Fibroblast of upper back skin (primary cell): ENCODE measurements at places on chromosomes 1 and 21.
A peak's percentile ranks its signal among the peaks of the same experiment; 100 is the strongest.

DNA sequence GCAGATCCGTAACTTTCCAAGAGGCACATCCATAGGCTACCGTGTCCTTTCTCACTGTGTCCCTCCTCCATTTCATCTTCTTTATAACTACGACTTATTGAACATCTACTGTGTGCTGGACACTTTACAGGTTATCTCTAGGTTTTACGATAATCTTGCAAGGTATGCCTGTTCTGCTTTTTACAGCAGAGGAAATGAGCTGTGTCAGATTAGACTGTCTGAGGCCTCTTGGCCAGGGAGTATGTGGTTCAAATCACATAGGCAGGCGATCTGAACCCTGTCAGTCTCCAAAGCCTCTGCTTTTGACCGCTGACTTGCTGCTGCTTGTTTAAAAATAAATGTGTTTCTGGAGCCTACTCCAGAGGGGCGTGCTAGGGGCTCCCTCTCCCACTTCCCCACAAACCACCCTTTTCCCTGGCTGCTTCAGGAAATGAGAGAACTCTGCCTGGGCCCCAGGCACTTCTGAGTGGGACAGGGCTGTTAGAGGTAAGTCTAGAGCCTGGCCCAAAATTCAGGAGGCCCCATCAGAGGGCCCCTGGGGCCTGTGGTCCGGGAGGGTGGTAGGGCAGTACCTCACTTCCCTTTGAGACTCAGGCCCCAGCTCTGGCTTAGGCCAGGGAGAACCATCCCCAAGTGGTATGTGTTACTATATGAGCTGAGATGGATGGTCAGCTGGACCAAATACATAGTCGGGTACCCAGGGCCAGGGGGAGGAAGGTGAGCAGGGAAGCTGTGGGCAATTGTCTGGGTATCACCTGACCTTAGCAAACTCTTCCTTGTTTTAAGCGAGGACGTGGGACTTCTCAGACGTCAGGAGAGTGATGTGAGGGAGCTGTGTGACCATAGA is 4.4 kb downstream of the PSEN2 start:
- no peak for DNase-seq

DNA sequence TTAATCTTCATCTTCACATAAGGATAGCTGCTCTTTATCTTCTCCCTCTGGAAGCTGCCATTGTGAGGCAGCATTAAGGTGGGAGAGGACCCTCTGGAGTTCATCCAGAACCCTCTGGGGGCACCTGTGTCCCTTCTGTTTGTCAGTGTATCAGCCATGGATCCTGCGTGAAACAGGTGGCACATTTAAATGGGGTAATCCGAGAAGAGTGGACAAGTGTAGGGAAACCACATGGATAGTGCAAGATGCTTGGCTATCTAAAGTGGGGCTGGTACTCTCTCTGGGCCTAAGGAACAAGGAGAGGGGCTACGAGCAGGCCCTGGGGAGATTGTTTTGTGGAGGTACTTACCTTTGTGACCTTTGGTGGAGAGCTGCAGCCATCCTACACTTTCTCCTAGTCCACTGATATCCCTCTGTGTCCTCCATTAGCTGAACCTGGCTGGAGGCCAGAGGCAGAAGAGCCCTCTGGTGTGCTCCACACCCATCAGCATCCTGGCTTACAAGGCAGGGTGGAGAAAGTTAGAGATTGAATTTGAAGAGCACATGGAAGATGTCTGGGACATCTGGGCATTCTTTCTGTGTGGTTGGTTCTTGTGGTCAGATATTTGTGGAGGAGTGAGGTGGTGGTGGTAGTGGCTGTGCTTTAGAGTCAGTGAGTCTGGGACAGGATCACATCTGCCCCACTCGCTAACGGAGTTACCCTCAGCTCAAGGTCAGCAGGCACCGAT is 117.7 kb downstream of the FGGY start:
- peak; percentile 74 for DNase-seq

DNA sequence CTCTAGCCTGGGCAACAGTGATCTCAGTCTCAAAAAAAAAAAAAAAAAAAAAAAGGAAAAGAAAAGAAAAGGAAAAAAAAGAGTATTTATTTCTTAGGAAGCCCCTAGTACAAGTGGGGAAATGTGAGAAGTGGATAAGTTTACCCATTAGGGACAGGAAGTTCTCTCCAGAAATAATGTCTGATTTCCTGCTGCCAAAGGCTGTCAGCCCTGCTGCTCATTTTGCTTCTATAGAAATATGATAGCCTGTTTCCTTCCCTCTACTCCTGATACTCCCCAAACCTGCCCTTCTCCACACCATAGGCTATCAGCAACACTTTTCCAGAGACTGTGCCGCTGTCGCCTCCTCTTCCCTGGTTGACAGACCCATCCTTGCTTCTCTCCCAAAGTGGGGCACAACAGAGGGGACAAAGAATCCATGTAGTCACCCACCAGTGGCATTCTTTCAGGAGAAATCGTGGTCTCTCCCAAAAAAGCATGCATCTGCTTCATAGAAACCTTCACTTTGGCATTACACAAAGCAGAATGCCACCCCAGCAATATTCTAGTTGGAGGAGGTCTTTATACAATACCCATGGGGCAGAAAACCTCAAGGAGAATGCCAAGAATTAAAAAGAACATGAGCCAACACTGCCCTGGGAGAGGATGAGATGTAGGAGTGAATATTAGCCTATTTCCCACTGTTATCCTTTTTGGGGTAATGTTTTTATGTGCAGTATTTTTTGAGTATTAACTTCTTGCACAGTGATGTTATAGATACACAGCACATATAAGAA is 166.3 kb upstream of the NR5A2 start:
- peak; percentile 20 for DNase-seq

DNA sequence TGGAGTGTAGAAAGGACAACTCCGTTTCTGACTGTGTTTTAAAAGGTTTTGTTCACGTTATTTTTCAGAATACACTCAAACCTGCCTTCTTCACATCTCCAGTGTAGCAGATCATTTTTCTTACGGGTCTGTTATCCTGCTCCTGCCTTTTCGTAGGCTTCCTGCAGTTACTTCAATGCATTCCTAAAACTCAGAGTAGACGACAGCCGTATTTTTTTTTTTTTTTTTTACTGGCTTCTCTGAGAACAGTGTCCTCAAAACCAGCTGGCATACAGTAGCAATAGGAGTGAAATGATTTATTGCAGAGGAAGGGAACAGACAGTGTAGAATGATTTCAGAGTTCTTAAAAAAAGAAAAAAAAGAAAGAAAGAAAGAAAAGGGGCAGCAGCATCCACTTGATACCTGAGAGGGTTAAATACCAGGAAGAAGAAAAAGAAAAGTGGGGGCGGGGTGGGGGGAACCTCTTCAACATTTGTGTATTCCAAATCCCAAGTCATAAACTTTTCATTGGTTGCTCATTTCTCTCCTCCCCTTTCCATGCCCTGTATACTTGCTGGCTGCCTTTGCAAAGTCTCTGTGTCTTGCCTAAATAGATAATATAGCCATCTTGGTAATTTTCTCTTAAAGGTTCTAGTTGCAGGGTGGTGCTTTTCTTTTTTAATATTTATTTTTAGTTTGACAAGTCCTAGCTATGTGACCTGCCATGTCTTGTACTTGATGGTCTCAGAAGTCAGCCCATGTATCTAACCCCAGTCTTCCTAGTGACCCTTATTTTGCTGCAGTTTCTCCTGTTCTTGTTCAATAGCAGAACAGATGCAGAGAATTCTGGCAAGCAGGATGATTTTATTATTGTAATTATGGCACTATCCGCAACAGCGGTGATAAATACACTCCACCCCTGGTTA is 2.8 kb downstream of the TGFB2 start:
- no peak for DNase-seq

DNA sequence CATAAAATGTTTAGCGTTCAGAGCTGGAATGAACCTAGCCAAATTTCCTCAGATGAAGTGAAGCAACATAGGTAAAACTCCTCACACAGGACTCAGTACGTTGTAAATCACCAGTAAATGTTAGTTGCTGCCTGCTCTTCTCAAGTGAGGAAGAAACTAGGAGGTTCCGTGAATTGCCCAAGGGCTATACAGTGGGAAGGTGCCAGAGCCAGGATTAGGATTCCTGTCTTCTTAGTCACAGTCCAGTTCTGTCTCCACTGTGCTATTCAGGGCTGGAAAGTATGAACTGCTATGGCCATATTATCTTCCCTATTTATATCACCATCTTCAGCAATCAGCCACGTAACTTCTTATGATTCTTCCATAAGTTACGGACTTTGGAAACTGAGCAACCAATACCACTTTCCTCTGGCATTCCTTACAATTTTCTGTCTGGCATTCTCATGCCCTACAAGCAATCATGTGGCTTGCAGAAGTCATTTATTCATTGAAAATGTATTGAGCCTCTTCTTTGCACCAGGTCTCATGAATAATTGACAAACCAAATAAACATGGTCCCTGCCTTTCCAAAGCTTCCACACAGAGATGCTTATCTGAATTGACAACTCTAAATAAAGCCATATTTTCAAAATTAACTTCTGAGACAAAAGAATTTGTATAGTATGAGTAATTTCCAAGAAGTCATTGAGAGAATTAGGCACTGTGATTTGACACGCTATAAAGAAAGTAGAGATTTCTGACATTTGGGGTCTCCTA is 271.6 kb upstream of the SGIP1 start:
- DNase-seq: peak; percentile 90

- DNase-seq: no peak
These were observed 245.9 kb downstream of the PLPP3 start for GRCh38 chr1:56333461-56333860.

GRCh38 chr1:151534662-151535278 is 5.3 kb upstream of the TUFT1 start:
- peak; percentile 73 for DNase-seq

- DNase-seq: peak; percentile 57
These were observed 16.9 kb downstream of the PSMB4 start for GRCh38 chr1:151416231-151416630.
